ENCODE measurements at places on chromosomes 16 and 17.

DNA sequence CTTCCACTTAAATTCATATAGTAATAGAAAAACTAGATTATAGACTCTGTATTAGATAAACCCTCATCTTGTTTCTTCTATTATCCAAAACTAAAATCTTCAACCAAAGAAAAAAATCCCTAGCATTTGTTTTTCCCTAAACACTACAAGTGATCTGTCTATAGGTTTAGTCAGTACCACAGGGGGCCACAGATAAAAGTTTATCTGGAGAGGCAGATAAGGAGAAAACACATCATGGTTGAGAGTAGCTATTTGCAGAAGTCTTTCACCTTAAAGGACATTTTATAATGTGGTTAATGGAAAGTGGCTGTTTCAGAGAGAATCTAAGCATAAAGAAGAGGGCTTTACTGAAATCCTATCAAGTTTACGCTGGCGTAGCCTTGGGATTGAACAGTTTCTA is 160.1 kb downstream of the CDK5R1 start:
- DNase-seq: no peak

- peak; percentile 55 for DNase-seq
Observed at GRCh38 chr17:41870627-41871026, 5.4 kb upstream of the KLHL11 start.

DNA sequence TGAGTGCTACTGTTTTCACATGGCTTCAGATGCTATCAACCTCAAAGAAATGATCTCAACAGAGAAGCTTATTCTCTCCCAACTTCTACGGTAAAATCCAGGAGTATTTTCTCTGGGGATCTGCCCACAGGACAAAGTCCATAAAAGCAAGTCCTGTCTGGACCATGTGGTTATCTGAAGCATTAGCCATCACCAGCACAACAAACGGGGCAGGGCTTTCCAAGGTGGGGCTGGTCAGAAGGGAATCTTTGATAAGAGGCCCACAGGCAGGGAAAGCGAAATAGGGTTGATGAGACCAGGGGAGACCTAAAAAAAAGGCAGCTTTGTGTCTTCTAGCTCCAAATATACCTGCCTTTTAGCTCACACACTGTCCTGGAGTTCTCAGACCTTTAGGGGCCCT is 38.7 kb upstream of the CACNG3 start:
- no peak for DNase-seq

DNA sequence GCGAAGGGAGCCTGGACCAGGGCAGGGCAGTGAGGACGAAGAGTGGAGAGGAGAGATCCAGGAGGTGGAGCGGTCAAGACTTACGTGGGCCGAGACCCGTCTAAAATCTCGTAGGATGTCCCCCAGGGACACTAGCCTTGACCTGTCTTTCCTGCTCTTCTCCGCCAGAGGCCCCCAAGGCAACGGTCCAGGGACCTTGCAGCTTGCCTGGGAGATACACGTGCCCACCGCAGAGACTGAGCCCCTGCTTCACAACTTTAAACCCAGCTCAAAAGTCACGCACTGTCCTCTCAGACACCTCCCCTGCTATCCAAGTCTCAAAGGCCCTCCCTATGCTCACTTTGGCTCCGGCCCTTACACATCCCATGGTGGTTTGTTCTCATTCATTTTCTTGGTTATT is 9.4 kb downstream of the TIGD7 start:
- no peak for DNase-seq

GRCh38 chr17:9830711-9831110 is 5.0 kb downstream of the GLP2R start:
- DNase-seq: no peak

DNA sequence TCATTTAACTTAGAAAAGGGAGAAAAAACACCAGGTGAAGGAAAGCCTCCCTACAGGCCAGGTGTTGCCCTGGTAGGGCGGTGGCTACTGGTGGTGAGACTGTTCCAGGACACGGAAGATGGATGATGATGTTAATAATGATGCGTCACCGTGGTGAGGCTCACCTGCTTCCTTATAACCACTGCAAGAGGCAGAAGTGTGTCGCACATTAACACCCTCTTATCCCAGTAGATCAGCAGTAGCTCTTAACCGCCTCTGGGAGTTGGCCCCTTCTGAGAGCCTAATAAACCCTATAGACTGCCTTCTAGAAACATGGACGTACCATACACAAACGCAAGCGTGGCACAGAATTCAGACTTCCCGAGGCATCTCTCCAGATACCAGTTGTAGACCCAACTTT is 7.8 kb downstream of the BFAR start:
- DNase-seq: no peak

DNA sequence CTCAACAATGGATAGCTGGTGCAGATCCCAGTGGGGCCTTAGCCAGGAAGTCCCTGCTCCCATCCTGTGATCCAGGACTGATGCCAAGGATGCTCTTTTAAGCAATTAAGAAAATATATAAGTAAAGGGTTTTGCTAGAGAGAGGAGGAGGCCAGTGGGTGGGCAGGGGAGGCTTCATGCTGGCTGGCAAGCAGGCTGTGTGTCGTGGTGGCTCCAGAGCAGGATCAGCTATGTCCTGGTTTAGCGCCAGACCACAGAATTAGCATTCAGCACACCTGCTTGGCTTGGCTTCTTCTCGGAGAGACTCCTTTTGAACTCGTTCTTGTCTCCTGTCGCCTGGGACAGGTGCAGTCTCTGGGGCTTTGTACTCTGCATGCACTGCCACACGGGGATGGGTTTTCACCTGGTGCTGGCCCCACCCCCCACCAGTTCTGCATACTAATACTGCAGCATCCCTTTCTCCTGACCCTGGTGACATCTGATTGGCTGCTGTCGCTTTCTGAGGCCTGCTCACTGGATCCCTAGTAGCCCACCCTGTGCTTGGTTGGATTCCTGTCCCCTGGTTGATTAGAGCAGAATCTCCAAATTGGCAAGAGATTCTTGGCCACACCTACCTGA is 66.1 kb downstream of the PLD6 start:
- DNase-seq: no peak

GRCh38 chr17:41910701-41911391 is 7.9 kb downstream of the ACLY start:
- DNase-seq: no peak

DNA sequence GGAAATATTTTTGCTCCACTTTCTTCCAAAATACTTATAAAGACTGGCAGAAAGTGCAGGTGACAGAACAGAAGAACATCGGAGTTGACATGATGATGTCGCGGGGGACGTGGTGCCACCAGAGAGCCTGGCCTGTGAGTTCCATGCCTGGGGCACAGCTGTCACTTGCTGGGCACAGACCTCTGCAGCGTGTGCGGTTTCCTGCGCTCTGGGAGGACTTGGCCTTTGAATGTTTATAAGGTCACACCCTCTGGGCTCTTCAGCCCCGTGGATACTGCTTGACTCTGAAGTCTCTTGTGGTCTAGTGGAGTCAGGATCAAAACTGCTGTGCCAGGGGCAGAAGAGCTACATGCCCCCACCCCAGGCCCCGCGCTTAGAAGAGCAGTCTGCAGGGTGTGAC is 357.9 kb downstream of the SLC39A11 start:
- no peak for DNase-seq

DNA sequence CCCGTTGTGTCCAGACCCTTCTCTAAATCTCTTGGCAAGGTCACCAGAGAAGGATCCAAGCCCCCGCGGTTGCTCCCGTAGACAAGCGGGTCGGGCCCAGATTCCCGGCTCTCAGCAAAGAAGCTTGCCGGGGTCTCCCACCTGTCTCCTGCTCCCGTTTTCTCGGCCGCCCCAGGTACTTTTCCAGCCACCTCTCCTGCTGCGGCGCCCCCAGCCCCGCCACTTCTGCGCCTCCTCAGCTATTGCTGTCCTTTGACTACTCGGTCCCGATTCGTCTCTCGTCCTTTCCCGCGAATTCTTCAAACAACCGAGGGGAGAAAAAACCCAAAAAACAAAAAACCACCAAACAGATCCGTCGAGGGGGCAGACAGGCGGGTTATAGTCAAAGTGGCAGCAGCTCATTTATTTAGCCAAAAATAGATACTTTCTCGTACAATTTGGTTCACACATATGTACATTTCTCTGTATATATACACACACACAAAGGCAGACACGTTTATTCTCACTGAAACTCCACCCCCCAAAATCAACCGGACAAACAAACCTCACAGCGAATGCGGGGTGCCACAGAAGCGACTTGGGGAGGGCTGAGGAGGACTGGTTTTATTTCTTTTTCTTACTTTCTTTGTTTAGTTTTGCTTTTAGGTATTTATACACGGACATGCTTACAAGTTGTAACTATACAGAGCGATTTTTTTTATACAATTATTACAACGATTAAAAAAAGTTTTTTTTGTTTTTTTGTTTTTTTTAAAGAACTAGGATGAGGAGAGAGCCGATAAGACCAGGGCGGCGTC is 3.5 kb downstream of the IRX3 start:
- DNase-seq: no peak

DNA sequence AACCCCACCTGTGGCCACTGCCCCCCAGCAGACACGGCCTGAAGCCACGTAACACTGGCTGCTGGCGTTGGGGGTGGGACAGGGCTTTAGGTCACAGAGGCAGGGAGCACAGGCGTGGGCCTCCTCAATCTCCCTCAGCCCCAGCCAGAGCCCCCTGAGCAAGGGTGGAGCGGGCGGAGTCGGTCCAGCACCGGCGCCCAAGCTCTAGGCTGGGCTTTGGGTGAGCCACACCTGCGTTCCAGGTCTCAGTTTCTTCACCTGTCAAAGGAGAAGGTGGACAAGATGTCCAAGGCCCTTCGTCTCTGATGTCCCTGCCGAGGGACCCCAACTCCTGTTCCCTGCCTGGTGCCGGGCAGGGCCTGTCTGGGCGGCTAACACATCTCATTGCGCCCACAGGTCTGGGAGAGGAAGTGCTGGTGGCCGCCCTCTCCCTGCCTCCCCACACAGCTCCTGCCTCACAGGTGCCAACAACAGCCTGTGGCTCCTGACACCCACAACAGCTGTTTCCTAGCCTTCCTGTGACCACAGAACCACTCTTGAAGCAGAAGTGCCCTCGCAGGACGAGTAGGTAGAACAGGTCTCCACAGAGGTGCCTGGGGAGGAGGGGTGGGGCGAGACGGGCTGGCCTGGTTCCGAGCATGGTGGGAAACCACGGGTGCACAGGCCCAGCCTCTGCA is 12.0 kb downstream of the FAM83G start:
- DNase-seq: no peak

- DNase-seq: no peak
Observed at GRCh38 chr17:76757256-76757655, 19.3 kb downstream of the MFSD11 start.

- no peak for DNase-seq
Observed at GRCh38 chr17:48270899-48271298, 159.1 kb downstream of the SKAP1 start.

GRCh38 chr17:56290802-56291118 is 137.5 kb downstream of the ANKFN1 start:
- DNase-seq: no peak

DNA sequence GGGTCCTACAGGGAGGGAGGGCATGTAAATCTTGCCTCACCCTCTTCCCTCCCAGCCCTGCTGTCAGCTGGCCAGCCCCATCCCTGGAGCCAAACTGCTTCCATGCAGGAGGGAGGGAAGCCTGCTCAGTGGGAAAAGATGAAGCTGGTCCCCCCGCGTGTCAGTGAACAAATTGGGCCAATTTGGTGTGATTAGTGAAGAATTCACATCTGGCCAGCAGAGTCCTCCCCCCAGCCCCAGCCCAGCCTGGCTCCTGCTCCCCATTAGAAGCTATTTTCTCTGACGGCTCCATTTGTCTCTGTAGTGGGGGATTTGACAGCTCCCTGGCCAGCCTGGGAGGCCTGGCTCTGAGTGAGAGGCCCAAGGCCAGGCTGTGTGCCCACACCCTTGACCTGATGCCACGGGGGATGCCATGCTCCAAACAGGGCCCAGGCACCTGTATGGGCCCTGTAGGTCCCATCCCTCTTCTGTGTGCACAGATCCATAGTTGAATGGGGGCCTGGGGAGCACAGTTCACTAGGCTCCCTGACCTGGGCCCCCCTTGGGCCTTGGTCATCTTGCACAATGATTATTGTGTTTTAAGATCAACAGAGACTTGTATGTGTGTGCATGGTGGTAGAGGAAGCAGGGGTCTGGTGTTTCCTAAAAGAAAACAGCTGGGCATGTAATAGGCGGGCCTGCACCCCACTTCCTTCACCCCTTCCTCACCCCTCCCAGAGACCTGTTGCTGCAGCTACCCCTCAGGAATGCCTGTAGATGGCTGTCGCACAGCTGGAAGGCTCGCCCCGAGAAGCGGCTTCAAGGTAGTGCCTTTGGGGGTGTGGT is 50.7 kb upstream of the TAC4 start:
- no peak for DNase-seq

DNA sequence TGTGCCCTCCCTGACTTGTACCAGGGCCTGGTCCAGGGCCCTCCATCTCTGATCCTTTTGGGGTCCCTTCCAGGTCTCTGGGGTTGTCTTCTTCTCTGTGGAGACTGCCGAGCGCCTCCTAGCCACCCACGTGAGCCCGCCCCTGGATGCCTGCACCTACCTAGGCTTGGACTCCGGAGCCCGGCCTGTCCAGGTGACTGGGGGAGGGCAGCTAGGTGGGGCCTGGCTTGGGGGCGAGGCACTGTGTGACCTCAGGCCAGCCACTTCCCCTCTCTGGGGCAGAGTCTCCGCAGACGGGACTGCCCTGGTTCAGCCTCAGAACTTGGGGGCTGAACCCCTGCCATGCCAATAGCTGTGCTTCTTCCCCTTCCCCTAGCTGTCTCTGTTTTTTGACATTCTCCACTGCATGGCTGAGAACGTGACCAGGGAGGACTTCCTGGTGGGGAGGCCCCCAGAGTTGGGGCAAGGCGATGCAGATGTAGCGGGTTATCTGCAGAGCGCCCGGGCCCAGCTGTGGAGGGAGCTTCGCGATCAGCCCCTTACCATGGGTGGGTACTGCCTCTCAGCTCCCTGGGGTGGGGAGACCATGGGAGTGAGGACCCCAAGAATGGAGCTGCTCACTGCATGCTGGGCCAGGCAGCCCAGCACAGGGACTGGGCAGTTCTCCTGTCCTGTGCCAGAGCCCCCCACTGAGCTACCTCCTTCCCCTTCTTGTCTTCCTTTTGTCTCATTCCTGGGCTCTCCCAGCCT is 14.6 kb downstream of the FCSK start:
- DNase-seq: no peak

DNA sequence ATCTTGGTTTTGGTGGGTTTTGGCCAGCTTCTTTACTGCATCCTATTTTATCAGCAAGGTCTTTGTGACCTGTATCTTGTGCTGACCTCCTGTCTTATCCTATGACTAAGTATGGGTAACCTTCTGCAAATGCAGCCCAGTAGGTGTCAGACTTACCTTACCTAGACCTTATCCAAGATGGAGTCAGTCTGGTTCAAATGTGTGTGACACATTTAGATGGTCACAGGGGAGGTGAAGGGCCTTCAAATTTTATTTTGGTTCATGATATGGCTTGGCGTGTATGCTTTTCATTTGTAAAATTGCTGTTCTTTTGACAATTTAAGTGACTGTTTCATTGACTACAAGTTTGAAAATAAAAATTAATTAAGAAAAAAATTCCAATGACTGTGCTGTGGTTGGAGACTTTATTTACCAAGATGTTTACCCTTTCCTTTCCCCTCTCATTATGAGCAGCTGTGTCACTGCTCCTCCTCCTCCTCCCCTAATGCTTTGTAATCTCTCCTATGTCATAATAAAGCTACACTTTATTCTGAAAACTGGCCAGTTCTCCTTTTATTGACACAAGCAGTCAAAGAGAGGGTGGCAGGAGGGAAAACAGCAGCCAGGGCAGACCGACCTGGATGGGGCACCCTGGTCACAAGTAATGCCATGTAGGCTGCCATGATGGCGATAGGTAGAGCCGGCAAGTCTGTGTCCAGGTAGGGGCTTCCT is 49.4 kb downstream of the TNFRSF13B start:
- DNase-seq: no peak

GRCh38 chr17:3927628-3928340 is 11.5 kb upstream of the P2RX1 start:
- no peak for DNase-seq

GRCh38 chr17:57327176-57327970 is 71.0 kb downstream of the MSI2 start:
- DNase-seq: no peak

- DNase-seq: no peak
Observed at GRCh38 chr16:19484096-19484495, 37.8 kb downstream of the GDE1 start.

Measured in dorsolateral prefrontal cortex (tissue), 122 donors.